Stimulated activated CD4-positive, alpha-beta T cell treated with anti-CD3 and anti-CD28 coated beads, Interleukin-4, amount 100 ng/mL, for 24 hours (primary cell): ENCODE measurements at places on chromosomes 13 and 19.

DNA sequence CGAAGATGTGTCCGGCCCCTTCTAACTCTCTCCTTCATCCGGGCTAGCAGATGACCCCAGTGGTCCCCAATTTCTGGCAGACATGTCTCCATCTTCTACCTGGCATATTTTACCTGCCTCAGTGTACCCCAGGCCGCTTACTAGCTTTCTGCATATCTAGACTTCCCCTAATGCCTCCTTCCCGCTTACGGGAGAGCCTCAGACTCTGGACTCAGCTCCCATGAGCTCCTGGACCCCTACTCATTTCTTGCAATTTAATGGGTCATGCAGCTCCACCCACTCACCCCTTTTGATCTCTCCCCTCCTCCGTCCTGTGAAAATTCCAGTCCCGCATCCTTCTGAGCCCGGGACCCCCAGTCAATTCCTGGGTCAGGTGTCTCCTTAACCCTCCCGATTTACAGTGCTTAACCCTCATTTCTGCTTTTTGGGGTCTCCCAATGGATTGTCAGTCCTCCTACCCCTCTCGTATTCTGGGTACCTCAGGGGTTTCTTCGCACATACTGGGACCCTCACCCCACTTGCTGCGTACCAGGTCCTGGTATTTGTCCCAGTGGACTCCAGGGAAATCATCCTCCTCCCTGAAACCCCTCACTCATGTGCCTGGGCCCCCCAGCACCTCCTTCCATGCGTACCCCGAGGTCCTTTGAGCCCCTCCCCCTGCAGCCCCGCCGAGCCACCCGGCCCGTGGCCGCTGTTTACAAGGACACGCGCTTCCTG lies 500 bp upstream of the JUNB start:
- no peak for DNase-seq

DNA sequence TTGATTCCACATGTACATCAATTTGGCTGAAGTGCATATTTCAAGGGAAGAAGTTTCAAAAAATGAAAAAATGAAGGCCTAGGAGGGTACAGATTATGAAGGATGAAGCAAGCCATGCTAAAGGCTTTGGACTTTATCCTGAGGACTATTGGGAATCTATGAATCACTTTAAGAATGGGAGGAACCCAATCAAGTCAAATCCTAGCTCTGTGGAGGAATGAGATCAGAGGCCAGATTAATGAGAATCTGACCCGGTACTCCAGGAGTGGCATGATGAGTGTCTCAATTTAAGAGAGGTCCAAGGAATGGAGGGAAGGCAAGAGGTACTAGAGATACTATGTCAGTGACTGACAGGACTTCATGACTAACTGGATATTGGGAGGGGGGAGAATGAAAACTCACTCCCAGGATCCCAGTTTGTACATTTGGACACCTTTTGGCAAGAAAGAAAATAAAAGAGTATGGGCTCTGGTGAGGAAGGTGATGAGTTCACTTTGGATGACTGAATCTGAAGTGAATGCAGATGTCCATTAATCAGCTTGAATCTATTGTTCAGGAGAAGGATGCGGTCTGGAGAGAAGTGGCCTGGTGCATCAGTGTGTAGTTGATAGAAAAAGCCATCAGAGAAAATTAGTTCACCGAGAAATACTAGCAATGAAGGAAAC lies 349.0 kb downstream of the EFNB2 start:
- DNase-seq = no peak

- DNase-seq = no peak
These were observed 518.4 kb upstream of the SLITRK1 start for GRCh38 chr13:84400706-84401105.

DNA sequence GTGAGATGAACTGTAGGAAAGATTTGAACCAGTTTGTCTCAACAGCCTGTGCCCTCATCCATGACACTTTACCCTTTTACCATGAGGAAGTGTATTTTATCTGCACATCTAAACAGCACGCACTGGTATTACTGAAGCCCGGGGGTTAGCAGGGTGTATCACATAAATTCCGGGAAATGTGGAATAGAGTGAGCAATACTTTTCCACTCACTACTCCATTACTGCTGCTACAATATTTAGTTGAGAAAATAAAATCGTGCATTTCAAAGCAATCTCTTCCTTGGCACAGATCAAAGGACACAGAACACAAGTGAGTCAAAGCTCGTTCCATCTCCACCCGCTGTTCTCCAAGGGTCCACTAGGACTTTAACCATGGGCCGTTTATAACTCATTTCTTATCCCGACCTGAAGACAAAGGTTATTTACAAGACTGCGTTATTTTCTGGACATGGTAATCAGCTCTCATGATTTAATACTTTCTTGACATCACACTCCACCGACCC lies 35.2 kb downstream of the STK24 start:
- DNase-seq = no peak

GRCh38 chr19:48218997-48219396 lies 36.7 kb downstream of the CARD8 start:
- no peak for DNase-seq

DNA sequence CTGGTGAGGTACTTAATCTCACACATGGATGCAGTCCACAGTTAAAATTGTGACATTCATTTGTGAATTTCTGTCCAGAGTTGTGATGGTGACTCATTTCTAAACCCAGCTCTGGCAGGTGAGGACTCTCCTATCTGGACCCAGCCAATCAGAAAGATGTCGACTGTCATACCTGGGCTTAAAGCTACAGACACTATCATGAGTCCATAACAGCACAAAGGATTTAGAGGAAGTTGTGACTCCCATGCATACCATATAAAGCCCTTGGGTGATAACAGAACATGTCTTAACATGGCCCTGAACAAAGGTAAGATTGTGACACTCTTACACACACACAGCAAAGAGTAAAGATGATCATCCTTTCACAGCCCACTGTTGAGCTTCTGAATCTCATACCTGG lies 59.7 kb upstream of the ZNF724 start:
- no peak for DNase-seq

GRCh38 chr19:16435999-16436650 lies 35.6 kb downstream of the EPS15L1 start:
- DNase-seq = no peak

DNA sequence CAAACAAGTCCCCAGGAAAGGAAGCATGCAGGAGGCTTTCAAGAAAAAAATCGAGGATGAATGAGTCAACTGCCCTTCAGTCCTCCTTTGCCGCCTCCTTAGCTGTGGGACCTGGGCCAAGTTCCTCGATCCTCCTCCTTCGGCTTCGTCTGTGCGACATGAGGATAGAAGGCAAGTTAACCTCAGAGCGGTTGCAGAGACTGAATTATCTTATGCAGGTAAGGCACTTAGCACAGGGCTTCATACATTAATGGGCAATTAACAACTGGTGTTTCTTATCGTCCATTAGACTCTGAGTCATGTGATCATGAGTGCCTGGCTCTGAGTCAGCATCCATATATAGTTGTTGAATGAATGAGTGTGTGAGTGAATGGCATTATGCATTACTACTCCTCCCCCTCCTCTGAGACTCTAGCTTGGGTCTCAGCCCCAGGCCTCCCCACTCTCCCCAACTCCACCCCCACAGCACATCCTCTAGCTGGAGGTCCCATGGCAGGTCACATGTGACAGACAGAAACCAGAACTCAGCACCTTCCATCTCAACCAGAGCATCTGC lies 1.6 kb upstream of the TTC9B start:
- DNase-seq = no peak

DNA sequence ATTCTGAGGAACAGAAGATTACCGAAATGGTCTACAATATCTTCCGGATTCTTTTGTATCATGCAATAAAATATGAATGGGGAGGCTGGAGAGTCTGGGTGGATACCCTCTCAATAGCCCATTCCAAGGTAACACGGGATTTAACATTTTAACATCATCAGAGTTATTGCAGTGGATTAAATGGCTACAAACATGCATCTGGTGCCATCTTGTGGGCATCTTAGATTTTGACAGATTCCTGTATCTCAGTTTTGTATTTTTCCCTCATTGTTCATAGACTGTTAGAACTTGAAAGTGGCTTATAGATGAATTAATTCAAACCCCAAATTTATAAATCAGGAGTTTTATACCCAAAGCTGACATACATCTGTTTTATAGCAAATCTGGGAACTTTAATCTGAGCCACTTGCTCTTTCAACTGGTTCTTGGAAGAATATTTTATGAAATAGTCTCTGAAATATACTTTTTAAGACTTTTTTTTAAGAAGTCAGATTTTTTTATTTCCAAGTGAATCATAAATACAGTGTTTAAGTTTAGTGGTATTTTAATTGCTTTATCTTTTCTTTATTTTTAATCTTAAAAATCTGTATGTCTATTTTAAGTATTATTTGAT lies 215.2 kb downstream of the NBEA start:
- DNase-seq = peak; percentile 15

- DNase-seq = no peak
These were observed 228.3 kb downstream of the TUBA3C start for GRCh38 chr13:18953139-18953930.

GRCh38 chr19:16025108-16026101 lies 50.9 kb upstream of the TPM4 start:
- no peak for DNase-seq

- DNase-seq = no peak
These were observed 97.8 kb downstream of the RNF17 start for GRCh38 chr13:24861617-24862362.

GRCh38 chr13:25571237-25571636 lies 199.5 kb downstream of the ATP8A2 start:
- no peak for DNase-seq

- no peak for DNase-seq
These were observed 9.2 kb upstream of the GRWD1 start for GRCh38 chr19:48436586-48436985.

DNA sequence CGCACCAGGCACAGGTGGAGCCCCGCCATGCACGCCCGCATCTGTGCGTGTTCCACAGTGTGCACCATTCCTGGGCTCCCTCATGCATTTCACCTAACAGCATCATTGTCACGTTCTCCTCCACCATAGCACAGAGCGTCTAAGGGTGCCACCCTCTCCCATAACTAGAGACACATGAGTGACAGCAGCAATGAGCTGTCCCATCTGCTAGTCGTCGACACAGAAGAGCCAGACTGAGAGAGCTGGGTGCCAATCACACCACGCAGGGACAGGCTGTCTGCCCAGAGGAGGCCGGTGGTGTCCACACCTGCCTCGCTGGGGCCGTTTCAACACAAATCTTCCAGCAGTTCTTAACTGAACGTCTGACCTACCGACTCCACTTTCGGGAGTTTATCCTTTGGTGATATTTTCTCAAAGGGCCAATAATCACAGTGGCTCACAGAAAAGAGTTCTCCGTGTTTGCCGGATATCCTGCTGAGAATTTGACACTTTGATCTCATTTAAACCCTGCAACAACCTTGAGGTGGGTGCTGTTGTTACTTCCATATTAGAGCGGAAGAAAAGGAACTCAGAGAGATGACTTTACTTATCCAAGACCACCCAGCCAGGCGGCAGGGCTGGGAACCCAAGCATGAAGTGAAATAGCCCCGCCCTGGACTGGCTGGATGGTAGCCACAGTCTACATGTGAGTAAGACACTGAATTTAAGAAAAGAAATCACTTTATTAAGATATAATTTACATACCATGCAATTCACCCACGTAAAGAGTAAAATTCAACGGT lies 16.2 kb downstream of the CLEC11A start:
- no peak for DNase-seq

DNA sequence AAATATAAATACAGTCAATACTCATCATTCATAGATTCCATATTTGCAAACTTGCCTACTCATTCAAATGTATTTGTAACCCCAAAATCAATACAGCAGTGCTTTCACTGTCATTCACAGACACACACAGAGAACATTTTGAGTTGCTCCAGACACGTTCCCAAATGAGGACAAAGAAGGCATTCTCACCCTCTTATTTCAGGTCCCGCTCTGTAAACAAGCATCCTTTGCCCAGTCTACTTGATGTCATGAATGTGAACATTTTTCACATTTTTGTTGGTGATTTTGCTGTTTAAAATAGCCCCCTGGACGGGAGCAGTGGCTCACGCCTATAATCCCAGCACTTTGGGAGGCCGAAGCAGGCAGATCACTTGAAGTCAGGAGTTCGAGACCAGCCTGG lies 15.5 kb downstream of the C19orf47 start:
- no peak for DNase-seq

GRCh38 chr19:1290703-1291651 lies 5.3 kb downstream of the EFNA2 start:
- no peak for DNase-seq

- no peak for DNase-seq
These were observed 24.6 kb upstream of the ATP1A3 start for GRCh38 chr19:42018503-42019193.

GRCh38 chr19:49514151-49514550 lies 1.7 kb downstream of the FCGRT start:
- no peak for DNase-seq

DNA sequence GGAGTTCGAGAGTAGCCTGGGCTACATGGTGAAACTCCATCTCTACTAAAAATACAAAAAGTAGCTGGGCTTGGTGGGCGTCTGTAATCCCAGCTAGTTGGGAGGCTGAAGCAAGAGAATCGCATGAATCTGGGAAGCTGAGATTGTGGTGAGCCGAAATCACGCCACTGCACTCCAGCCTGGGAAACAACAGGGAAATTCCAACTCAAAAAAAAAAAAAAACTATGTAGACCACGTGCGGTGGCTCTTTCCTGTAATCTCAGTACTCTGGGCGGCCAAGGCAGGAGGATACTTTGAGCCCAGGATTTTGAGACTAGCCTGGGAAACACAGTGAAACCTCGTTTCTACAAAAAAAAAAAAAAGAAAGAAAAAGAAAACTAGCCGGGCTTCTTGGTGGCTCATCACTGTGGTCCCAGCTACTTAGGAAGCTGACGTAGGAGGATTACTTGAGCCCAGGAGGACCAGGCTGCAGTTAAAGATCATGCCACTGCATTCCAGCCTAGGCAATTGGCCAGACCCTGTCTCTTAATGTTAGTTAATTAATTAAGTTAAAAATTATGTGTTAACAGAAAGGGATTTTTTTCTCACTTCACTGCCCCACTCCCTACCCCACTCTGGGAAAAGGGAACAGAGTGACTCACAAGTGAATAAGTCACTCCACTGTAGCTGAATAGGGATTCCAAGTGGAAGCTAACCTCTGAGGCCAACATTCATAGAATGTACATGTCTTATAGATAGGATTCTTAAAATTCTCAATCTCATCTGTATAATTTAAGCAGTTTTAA lies 2.2 kb downstream of the ZNF83 start:
- no peak for DNase-seq

DNA sequence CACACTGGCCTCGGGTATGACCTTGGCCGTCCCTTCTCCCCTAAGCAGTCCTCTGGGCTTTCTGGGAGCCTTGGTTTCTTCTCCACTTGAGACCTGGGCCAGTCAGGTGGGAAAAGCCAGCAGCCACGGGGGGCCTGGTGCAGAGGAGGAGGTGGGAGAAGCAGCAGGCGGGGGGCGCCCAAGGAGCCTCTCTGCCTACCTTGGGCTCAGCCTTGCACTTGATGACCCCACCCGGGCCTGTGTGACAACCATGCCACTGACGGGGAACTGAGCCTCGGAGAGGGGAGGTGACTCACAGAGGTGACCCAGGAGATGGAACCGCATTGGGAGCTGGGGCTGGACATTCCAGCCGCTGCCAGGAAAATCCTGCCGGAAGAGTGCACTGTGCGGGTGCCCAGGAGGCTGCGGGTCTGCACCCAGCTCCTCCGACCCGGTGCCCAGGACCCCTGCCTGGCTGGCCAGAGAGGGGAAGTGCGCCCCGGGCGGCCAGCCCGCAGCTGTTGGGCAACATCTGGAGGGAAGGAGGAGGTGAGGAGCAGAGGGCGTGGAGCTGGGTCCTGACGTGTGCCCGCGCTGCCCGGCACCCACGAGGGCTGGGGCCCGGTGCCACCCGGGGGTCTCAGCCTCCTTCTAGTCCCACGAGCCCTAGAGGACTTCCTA lies 23.4 kb upstream of the SLC7A10 start:
- DNase-seq = no peak
